ENCODE measurements at places on chromosomes 11 and 22.
A peak's percentile ranks its signal among the peaks of the same experiment; 100 is the strongest.

DNA sequence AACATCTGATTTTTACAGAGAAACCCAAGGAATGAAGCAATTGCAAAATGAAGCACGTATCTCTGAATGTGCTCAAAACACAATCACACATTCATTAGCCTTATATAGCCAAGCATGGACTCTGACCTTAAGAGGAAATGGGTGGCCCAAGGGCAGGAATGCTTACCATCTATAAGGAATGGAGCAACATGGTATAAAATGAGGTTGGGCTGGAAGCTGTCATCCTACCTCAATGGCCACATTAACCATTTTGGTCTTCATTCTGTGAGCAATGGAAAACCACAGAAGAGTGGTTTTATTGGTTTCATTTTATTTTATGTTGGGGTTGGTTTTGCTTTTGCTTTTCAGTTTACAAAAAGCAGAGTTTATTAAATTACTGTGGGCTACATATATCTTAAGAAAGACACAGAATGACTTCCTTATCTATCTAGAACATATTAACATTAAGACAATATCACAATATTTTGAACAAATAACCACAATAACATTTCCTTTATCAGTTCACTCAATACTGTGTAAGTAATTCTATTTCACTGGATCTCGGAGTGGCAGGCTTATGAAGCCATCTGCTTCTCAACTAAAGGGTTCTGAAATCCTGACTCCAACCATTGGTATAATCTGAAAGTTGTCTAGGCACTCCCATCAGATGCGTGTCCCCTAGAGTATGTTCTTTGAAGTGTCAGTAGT is 10.8 kb upstream of the MS4A13 start:
- DNase-seq, result no peak

GRCh38 chr11:12330485-12331231 is 46.7 kb upstream of the PARVA start:
- DNase-seq, result no peak

DNA sequence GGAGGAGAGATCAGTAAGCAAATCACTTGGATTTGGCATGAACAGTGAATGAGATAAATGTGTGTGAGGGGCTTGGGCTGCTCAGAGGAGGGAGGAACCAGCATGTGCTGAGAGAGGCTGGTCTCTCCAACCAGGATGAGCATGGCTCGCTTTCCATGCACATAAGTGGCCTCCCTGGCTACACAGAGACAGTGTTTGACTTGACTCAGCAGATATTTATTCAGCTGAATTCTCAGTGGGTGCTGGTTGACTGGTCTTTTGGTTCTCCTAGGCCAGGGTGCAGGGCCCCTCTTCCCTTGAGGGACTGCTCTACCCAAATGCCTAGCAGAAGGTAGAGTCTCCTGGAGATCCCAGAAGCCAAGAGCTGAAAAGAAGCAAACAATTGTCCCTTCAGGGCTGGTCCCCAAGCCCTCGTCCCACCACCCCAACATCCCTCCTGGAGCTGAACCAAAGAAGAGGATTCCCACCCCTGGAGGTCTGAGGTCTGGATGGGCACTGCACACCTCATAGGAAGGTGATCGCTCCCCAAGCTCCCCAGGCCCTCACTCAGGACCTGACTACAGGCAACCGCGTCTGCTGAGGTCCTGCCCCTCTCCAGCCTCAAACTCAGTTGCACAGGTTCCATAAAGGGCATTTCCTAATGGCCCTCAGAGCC is 3.3 kb upstream of the TRIM29 start:
- DNase-seq, result no peak

DNA sequence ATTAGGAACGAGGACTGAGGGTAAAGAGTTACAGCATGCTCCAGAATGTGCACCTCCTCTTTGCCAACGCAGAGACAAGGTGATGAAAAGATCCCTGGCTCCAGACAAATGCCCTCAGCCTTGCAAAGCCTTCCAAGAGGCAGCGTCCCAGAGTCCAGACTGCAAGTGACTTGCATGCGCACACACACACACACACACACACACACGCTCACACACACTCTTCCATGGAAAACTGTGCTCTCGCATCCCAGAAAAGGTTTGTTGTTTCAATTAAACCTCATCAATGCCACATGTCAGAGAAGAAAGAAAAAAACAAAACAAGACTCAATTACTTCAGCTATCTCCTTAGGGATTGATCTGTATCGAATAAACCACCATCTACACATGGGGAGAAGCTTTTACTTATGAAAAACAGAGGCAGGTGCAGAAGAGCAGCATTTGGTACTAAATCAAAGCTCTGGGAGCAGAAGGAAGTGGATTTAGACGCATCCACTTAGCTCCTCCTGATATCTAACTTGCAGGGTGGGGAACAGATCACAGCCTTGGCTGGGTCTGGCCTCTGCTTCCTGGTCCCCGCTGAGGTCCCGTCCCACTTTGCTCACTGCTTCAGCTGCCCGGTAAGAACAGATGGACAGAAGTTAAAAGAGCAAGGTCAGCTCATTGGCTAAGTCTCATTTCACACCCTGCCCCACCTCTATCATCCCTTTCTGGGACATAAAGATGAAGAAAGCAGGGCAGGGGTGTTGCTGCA is 249.8 kb upstream of the BLID start:
- DNase-seq, result no peak

DNA sequence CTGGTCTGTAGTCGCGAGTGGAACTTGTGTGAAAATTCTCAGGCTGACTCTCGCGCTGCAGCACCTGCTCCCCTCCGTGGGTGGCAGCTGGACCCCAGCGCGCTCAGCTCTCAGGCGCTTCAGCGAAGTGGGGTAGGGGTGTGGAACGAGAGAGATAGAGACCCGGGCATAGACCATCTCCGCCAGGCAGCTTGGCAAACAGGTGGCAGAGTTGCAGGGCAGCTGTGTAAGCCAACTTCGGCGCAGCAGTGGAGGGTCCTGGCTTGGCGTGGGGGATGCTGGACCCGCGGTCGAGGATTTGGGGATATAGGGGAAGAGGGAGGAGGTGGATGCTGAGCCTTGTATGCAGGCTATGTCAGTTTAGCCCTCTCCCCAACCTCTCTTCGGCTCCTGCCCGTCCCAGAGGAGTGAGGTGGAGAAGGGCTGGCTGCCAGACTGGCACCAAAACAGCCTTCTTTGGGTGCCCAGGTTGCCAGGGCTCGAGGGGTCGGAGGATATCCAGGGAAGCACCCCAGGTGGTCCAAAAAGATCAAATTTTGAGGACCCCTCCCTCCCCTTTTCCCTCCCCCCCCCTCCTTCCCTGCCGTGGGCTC is 746 bp upstream of the CALCB start:
- DNase-seq, result no peak

GRCh38 chr11:35812828-35813227 is 131.0 kb upstream of the LDLRAD3 start:
- no peak for DNase-seq

DNA sequence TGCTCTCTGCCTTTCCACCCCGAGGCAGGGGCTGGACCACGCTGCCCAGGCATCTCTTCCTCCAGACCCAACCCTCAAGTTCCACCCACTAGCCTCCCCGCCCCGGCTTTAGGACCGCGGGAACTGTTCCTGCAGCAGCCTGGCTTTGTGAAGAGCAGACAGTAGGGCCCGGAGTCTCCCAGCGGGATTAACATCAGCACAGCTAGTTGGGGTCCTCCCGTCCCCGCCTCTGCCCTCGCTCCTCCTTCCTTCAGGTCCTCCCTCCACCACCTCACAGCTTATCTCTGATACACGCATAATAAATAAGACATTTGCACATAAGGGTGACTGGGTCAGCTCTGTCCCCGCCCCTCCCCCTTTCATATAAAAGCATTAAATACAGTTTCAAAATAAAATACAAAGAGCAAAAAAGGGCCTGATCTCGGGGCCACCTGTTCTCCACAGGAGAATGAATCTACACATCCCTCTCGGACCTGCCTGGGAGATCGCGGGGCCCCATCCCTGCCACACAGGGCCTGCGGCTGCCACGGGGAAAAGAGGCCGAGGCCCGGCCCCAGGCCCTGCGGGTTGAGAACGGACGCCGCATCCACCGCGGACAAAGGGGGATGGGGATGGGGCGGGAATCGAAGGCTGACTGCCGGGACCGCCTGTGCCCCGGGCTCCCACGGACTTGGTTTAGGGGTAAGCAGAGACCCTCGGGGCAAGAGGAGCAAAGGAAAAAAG is 6.5 kb downstream of the ZFTA start:
- peak; percentile 48 for DNase-seq

DNA sequence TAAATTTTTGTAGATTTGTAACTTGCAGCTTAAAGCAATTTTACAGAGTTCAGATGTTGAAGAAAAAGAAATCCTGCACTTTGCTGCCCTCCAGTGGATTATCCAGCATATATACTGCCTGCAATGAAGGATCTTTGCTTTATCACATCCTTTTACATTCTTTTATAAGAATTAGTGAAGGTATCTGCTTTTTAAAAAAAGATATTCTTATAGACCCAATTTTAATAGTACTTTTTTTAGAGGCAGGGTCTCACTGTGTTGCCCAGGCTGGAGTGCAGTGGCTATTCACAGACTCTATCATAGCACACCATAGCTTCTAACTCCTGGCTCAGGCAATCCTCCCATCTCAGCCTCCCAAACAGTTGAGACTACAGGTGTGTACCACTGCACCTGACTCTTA is 60.7 kb downstream of the TTC17 start:
- DNase-seq, result peak; percentile 18

DNA sequence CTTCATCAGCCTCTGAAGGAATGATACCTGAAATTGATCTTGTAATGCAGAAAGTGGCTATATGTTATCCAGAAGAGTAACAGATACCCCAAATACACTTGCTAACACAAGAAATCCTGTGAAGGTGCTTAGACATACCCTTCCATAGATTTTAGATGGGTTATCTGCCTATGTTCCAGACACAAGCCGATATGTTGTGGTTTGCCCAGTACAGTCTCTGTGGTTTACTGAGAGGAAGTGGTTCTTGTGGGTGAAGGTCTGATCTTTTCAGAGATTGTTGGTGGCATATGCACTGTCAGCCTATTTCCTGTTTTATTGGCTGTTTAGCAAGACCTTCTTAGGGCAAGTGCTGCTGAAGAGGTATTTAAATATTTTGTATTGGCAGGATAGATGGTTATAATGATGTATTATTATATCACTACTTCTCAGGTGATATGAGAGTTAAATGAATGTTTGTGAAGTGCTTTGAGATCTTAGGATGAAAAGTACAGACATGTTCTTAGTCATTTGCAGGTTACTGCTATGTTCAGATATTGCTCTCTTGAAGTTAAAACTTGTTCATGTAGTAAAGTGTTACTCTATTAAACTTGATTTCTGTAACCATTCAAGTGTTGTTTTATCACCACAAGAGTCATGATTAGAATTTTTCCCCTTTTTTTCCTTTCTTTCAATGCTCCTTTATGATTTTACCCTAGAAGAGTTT is 8.2 kb downstream of the ARHGEF12 start:
- DNase-seq, result no peak

DNA sequence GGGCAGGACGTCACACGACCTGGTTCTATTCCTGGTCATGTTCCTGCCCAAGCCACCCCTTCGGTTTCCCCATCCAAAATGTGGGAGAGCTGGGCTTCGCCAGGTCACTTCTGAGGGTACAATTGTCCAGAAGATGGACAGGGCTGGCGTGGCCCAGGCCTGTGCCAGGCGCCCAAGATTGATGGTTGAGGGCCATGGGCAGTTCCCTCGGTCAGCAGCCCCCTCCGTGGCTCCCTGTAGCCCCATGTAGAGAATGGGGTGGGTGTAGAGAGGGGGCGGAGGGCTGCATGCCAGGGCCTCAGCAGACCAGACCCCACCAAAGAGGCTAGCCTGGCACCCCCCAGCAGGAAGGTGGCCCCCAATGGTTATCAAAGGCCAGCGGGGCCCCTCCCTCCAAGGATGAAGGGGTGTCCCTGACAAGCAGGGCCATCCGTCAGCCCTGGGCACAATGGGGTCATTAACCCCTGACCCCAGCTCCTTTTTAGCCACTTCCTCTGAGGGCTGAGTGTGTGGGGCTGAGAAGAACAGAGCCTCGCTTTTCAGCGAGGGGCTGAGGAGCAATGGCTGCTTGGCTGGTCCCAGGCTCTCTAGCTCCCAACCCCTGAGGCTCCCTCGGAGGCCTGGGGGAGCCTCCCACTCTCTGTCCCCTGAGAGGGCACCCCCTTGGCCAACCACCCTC is 11.0 kb upstream of the PICK1 start:
- DNase-seq, result no peak

- DNase-seq, result no peak
These were observed 1.8 kb downstream of the TMEM86A start for GRCh38 chr11:18700375-18700774.

- DNase-seq, result no peak
These were observed 56.4 kb downstream of the CEP164 start for GRCh38 chr11:117384045-117384444.

Data from hindlimb muscle (tissue), 1 donor.